ENCODE measurements at places on chromosomes 13 and 19. TPM values are rescaled to one million over a fixed set of nuclear protein-coding genes. Genes with fewer than 3 reads are reported as not detected.

The AP2S1 gene
- 223 TPM for polyA plus RNA-seq

- DNase-seq: no peak
Observed at GRCh38 chr19:12912571-12912970, 6.5 kb downstream of the SYCE2 start.

GRCh38 chr19:4057931-4058692 is 8.6 kb downstream of the ZBTB7A start:
- DNase-seq: no peak

DNA sequence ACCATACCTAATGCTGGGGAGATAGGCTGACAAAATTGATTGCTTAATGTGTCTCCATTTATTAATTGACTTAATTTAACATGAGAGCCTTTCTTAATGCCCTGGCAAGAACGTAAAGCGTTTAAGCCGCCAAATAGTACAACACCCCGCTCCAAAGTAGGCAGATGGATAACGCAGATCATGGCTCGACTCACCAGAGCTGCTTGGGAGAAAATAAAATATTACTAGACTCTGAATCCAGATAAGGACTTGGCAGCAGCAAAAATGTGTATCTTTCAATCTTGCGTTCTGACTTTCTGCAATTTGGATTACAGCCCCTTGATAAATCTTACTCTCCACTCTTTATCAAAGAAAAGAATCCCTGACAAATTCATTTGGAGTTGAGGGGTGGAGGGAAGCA is 403 bp upstream of the SIAH3 start:
- DNase-seq: no peak

Measured in brain (organoid and tissue), 16 donors.